Natural killer cell (primary cell): ENCODE measurements at places on chromosomes 3 and 15.

GRCh38 chr3:64541803-64542202, 146.0 kb downstream of the ADAMTS9 start:
- no peak for DNase-seq
- no peaks in the 10 kb centered on the region for H3K27me3 ChIP-seq
- H3K4me1 ChIP-seq, result no peaks in the 10 kb centered on the region
- H3K36me3 ChIP-seq, result no peaks in the 10 kb centered on the region

- peaks cover 72% of the 10 kb centered on the region for H3K36me3 ChIP-seq
- no peaks in the 10 kb centered on the region for H3K4me1 ChIP-seq
- no peaks in the 10 kb centered on the region for H3K27me3 ChIP-seq
- no peak for DNase-seq
These were observed 36.6 kb downstream of the MKRN2 start for GRCh38 chr3:12593473-12593872.

DNA sequence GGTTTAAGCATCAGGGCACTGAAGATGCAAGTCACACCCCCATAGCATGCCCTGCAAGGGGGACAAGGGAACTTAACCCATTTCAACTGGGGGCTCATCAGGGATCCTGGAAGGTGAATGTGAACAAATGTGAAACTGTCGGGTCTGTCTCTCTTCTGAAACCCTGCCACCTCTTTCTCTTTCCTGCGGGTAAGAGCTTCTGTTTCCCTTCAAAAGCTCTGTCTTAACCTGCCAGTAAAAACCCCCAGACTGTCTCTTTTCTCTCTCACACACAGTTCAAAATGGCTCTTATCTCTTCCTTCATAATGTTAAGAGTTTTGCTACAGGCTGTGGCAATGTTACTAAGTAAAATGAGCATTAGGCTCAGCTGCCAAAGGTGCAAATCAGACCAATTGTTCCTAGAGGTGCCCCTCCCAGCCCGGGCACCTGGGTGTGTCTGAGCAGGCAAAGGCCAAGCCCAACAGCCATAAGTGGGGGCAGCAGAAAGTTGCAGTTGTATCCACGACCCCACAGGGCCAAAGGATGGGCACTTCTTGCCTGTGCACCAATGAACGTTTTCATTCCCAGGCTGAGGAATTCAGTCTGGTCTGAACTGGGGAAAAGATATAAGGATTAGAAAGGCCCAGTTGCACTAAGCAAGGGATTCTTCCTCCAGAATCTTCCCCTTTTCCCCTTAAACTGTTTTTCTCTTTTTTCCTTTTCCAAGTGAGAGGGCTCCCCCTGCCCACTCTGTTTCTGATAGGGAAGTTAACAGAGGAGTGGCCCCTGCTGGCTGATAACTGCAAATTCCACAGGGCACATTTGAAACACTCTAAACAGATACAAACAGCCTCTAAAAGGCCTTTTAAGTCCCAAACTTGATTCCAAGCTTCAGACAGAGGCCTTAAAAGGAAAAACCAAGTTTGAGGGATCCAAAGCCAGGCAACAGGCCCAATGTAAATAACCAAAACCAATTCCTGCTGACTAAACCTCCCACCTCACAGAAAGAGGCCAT, 113.8 kb upstream of the EPHA6 start:
- H3K4me3 ChIP-seq, result no peak overlapping the region
- no peak for DNase-seq
- H3K27me3 ChIP-seq, result no peaks in the 10 kb centered on the region
- H3K4me1 ChIP-seq, result no peaks in the 10 kb centered on the region
- no peak overlapping the region for H3K27ac ChIP-seq
- H3K36me3 ChIP-seq, result no peaks in the 10 kb centered on the region

GRCh38 chr3:46860017-46860809, 3.0 kb downstream of the MYL3 start:
- H3K27ac ChIP-seq, result no peak overlapping the region
- H3K36me3 ChIP-seq, result no peaks in the 10 kb centered on the region
- no peak overlapping the region for H3K4me3 ChIP-seq
- DNase-seq, result no peak
- no peaks in the 10 kb centered on the region for H3K4me1 ChIP-seq

DNA sequence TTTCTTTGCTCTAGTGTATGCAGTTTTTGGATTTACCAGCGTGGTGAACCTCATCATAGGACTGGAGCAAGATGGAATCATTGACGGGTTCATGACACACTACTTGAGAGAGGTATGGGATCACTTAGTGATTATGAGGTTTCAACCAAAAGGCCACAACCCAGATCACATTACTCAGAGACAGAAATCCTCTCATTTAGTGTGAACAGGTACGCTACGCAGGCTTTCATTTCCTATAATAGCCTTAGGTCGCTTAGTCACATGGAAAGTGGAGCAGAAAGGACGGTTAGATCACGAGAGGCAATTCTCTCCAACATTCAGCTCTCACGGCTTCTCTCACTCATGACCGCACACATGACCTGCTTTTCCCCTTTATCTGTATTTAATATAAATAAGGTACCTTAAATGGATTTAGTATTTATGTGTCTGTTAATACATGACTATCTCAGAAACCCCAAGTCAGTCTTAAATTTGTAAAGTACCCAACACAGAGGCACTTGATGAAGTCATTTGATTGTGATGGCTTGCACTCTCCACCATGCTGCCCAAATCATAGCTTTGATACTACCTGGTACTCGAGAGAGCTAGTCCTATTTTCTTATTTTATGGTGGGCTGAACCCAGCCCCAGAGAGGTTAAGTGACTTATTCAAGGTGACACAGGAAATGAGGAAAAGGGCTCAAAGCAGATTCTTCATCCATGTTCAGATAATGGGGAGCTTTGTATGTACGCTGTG, 8.6 kb downstream of the TM6SF1 start:
- no peak overlapping the region for H3K4me3 ChIP-seq
- H3K27me3 ChIP-seq, result no peaks in the 10 kb centered on the region
- H3K27ac ChIP-seq, result no peak overlapping the region
